ENCODE measurements at places on chromosomes 16 and 17.

- DNase-seq = no peak
Measured at GRCh38 chr16:10242097-10242496, 59.9 kb upstream of the GRIN2A start.

DNA sequence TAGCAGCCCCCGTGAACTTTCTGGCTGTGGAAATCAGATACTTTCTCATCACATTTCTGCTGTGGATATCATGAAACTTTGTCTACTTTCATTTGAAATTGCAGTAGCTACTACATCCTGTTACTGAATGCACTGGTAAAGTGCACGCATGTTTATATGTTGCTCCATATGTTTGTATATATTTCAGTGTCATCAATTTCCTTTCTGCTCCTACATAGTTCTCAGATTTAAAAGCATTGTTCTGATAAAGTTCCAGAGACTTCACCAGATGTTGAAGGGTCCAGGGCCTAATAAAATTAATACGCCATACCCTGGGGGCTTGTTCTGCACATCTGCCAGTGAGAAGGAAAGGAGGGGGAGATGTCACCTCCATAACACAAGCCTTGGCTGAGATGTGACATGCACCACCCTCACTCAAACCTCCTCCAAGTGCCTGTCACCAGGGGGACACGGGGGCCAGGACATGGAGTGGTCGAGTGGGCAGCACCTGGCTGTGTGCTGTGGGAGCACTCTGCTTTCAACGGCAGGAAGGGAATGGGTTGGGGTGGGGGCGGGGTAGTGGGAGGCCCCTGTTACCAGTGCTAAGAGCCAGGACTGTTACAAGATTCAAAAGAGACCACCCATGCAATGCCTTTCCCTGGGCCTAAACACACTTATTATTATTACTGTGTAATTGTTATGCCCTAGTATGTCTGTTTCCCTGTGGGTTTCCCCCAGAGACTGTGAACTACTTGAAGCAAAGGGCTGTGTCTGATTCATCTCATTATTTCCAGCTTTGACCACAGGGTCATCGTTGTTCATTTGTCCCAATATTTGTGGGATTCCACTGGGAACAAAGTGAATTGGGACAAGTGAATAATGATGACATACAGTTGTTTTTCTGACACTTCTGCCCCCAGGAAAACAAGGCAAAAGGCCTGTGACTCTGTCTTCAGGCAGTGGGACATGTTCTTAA is 193.4 kb downstream of the FOXL1 start:
- DNase-seq = no peak

DNA sequence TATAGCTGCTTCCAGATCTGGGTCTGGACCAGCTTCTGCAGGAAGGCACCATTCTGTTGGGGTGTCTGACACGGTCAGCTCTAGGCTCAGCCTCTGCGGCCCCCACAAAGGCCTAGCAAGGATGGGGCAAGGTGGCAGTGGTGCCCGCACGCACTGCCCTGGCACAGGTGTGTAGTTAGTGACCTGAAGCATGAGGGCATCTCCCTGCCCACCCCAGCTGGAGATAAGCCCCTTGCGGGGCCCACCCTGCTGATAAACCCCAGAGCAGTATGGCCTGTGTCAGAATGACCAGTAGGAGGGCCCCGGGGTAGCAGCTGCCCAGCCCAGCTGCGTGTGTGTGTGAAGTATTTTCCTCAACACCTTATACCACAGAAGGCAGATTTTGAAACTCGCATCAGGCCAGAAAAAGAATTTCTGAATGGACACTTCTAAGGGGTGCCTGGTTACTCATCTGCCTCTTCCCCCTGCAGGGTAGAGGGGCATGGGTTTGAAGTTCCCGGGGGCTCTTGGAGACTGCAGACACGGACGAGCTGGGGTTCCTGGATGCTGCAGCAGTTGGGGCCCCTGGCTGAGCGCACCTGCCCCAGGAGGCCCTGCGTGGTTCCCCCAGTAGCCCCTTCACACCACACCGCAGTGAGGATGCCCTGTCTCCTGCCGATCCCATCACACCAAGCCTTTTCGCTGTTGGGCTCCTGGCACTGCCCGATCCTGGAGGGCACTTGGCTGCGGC is 4.5 kb downstream of the ARHGDIA start:
- peak; percentile 25 for DNase-seq

DNA sequence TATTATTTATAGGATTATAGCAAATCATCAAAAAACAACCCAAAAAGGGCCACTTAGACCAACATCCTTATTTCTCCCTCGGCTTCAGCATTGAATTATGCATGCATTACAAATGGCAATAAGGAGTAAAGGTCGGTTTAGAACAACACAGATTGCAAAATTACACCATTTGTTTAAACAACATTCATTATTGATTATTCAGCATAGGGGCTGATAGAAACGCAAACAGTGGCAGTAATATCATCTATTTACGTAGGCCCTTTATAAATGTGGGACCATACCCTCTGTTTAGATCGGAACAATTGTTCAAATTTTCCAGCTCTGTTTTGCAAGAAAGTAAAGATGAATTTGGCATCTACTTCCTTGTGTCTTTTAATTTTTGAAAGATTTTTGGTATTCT is 153.3 kb downstream of the WWOX start:
- no peak for DNase-seq

DNA sequence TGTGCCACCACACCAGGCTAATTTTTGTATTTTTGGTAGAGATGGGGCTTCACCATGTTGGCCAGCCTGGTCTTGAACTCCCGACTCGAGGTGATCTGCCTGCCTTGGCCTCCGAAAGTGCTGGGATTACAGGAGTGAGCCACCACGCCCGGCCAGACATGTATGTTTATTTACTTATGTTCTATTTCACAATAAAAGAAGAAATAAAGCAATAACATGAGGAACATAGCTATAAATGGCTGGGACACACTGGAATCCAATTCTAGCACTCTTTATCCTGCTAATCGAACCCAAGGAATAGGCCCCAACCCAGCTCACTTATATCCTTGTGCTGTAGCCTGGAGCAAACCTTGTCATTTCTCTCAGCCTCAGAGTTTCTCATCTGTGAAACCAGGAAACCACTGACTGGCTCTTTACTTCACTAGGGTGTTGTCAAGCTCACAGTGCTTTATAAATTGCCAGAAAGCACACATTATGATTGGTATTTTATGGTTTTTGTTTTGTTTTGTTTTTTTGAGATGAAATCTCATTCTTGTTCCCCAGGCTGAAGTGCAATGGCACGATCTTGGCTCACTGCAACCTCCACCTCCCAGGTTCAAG is 4.3 kb upstream of the ODAD4 start:
- no peak for DNase-seq

GRCh38 chr16:77816293-77816692 is 27.9 kb downstream of the VAT1L start:
- no peak for DNase-seq

- no peak for DNase-seq
Measured at GRCh38 chr16:54022362-54022761, 264.2 kb downstream of the IRX3 start.

- no peak for DNase-seq
Measured at GRCh38 chr17:48549914-48550501, 5.1 kb upstream of the HOXB2 start.

GRCh38 chr16:52621651-52622050 is 74.7 kb upstream of the TOX3 start:
- DNase-seq = no peak

- peak; percentile 29 for DNase-seq
Measured at GRCh38 chr16:165539-166374, at the start of gene HBM. Gene HBM (plus strand): TSS chr16:165978. CDS start chr16:165998, 20 bp downstream.

DNA sequence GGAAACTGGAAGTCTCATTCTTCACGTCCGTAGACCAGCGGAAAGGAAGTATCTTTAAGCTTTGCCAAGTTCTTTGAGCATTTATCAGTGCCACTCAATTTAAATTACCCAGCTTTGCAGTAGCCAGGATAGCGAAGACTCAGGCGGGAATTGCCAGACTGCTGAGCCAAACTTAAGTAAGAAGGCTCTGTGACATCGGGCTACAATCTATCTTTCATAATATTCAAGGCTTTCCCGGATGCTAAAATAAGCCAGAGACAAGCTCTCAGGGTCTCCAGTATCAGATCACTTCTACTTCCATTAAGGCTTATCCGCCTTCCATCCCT is 436 bp upstream of the BRIP1 start:
- DNase-seq = no peak

DNA sequence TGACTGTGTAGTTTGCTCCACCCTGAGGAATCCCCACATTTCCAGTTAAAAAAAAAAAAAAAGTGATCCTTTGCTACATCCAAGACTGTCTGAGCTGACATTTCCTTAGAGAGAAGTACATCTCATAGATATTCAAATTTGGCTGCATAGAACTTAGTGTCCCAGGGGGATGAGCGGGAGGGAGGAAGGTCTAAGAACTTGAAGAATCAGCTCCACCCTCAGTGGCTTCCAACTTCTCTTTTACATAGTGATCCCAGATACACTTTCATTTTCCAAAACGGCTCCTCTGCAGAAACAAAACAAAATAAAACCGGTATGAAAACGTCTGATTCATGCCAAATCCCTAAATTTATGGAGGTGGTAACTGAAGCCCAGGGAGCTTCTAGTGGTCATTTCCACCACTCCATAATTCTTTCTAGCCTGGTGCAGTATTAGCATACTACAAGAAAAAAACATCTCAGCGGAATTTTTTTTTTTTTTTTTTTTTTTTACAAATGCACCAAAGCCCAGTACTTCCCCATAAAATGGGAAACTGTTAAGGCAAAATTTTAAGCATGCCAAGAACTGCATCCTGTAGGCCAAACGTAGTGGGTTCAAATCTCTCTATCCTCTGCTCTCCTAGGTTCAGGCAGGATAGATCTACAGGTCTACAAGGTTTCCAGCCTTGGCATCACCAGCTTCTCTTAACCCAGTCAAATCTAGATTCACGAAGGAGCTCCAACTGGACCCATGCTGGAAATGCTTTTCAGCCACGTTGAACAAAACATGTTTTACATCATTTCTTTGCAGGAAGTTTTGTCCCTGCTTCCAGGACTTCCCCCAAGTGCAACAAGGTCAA is 29.3 kb downstream of the MAF start:
- no peak for DNase-seq

- no peak for DNase-seq
Measured at GRCh38 chr17:71634376-71634775, 486.4 kb upstream of the SOX9 start.

DNA sequence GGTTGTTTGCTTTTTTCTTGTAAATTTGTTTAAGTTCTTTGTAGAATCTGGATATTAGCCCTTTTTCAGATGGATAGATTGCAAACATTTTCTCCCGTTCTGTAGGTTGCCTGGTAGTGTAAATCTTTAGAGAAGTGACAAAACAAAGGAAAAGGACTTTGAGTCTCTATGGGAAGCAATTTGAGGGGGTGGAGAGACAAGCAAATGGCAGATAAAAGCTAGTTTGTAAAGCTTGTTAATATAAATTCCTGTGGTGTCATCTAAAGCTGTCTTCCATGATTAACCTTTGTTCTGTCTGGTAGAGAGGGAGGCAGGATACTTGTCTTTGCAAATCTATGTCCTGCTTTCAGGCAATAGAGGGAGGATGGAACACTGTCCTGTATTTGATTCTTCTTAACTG is 40.6 kb upstream of the CACNG4 start:
- no peak for DNase-seq

GRCh38 chr16:13448346-13448745 is 471.6 kb upstream of the ERCC4 start:
- no peak for DNase-seq

DNA sequence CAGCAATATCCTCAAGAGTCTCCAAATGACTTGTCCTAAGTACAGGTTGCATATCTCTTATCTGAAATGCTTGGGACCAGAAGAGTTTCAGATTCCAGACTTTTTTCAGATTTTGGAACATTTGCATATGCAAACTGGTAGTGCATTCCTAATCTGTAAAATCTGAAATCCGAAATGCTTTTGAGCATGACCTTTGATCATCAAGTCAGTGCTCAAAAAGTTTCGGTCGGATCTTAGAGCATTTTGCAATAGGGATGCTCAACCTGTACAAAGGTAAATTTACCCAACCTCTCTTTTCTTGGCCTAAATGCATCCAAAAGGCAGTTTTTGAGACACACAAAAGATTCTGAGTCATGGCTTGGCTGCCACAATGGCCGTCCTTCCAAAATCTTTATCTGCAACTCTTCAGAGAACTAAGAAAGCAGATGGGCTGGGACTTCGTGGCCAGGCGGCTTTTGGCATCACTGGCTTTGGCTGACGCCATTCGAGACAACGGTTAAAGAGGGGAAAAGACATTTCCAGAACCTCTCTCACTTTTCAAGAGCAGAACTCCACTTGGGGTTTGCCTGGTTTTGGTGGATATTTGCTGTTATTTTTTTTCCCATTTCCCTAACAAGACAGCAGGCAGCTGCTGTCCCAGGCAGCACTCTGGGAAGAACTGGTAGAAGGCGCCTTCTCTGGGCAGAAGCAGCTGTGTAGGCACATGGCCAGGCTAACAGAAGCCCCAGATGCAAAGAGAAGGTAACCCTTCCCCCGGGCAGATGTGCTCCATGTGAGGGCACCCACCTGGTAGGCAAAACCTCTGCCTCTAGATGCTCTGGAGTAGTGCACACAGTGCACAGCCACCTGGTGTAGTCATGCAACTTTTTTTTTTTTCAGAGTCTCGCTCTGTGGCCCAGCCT is 8.9 kb downstream of the CPPED1 start:
- no peak for DNase-seq

DNA sequence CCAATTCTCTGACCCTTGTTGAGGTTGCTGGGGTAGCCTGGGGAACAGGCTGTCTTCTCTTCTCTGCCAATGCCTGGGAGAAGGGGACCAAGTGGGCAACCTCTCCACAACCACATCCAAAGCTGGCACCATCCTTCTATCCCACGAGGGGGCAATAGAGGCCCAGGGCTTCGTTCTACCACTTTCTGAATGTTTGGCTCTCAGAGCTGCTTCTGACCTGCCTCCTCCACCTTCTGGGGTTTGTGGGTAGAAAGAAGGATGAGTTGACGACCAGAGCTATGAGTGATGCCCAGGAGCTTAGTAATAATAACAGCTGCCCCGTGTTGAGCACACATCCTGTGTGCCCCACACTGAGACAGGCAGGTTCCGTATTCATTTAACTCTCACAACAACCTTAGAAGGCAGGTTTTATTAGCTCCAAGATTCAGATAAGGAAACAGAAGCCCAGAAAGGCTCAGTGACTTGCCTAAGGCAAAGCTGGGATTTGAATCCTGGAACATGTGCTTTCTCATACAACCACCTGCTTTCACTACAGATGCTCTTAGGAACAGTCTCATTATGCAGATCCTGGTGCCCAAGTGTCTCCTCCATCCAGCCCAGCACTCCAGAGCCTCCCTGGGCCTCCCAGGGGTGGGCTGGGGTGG is 11.1 kb downstream of the TSPOAP1 start:
- DNase-seq = peak; percentile 83

DNA sequence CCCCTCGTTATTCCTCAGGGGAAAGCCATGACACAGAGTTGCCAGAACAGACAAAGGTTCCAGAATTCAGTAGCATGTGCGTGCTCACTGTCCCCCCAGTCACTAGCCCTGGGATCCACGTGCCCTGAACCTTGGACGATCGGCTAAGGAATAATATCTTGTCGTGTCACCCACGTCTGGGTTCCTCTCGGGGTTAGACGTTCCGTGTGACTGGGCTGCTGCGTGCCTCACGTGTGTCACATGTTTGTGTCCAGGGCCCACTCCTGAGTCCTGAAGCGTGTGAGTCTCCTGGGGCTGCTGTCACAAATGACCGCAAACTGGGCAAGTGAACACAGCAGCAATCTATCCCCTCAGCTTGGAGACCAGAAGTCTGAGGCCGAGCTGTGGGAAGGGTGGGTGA is 12.4 kb upstream of the ZNF469 start:
- no peak for DNase-seq

GRCh38 chr17:81707725-81708646 is 4.1 kb upstream of the SLC25A10 start:
- DNase-seq = no peak
